Mesenteric fat pad (tissue), 1 donor: ENCODE measurements at places on chromosomes 6 and 20. TPM values are rescaled to one million over a fixed set of nuclear protein-coding genes. Genes with fewer than 3 reads are reported as not detected.

Gene ARFGEF3
- total RNA-seq, result 2.6 TPM

- DNase-seq, result no peak
Observed at GRCh38 chr6:86952991-86953390, 15.7 kb downstream of the HTR1E start.

DNA sequence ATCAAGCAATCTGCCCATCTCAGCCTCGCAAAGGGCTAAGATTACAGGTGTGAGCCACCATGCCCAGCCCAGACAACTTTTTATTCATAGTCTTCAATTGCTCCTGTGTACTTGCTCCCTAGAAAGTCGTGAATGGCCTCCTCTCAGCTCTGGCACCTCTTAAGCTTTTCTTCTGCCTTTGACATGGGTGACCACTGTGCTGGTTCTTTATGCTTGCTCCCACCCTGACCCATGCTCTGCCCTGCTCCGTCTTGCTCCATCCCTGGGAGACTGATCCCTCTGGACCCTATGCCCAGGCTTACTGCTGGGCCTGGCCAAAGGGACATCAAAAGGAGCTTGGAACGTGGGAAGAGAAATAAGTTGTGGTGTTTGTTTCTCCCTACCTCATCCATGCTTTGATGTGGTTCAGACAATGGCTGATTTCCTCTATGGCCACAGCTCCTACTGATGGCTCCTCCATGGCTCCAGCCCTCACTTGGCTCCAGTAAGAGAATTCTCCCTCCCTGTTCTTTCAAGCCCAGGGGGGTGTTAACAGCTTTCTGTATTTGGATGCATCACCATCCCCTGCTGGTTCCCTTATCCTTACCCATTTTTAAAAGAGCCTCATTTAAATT is 7.7 kb upstream of the TREM2 start:
- DNase-seq, result no peak

GRCh38 chr20:33629979-33630378 is 32.1 kb upstream of the C20orf144 start:
- DNase-seq, result no peak

Gene SYCP2L
- total RNA-seq, result 0.93 TPM

Gene BRPF3
- 26.1 TPM for total RNA-seq

DNA sequence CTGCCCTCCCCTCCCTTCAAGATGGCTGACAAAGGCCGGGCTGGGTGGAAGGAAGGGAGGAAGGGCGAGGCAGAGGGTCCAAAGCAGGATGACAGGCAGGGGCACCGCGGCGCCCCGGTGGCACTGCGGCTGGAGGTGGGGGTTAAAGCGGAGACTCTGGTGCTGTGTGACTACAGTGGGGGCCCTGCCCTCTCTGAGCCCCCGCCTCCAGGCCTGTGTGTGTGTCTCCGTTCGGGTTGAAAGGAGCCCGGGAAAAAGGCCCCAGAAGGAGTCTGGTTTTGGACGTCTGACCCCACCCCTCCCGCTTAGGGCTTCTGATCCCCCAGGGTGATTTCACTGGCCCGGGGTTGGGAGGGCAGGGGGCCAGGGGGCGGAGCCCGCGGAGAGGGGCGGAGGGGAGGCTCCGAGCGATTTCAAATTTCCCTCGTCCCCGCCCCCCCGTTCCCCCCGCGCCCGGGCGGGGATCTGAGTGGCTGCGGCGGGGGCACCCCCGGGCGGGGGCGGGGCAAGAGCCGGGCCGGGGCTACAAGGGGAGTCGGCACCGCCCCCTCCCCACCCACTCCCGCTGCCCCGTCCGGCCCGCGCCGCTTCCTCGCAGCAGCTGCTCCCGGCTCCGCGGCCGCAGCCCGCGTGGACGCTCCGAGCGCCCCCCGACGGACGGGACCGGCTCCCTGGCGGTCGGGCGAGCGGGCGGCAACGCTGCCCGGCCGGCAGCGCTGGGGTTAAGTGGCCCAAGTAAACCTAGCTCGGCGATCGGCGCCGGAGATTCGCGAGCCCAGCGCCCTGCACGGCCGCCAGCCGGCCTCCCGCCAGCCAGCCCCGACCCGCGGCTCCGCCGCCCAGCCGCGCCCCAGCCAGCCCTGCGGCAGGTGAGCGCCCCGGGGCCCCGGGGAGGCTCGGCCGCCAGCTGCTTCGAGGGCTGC is at the start of gene DNMT3B:
Gene DNMT3B, plus strand, starts transcription at position 555 of the 923 bp plus-strand sequence. CDS start 17,939 bp downstream, outside the sequence.
- DNase-seq, result peak; percentile 94

- no peak for DNase-seq
Observed at GRCh38 chr6:125354649-125355048, 52.9 kb upstream of the HDDC2 start.

Gene MAK
- 0.71 TPM for total RNA-seq

DNA sequence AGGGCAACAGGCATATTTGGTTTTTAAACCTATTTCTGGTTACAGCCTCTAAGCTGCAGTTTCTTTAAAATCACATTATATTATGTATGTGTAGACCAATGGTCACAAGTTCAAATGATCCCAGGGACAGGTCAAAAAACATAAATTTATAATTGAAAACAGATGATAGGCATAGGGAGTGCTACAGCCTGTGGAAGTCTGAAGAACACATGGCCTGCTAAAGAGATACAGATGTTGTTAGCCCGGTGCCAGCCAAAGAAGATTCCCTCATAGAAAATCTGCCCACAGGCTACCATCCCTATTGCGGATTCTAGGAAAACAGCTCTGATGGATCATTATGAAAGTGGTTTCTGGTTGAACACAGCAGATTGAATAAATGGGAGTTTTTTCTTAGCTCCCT is 65.3 kb downstream of the NRSN1 start:
- DNase-seq, result no peak

- no peak for DNase-seq
Observed at GRCh38 chr6:135062735-135063134, 8.1 kb upstream of the HBS1L start.

Gene MYLK2
- not detected for total RNA-seq

DNA sequence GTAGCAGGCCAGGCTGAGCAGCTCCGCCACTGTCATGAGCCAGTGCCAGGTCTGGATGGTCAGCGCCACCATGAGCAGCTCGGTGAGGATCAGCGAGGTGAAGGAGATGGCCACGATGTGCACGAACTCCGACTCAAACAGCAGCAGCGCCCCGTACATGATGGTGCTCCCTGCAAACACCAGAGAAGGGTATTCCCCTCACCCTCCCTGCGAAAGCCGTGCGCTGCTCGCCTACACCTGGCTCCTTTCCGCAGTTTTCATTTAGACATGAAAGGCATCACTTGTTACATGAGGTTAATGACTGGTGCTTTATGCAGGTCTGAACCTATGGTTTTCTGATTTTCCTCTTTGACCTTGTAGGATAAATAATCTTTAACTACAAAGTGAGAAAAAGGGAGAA is 62.3 kb upstream of the NFATC2 start:
- DNase-seq, result no peak

GRCh38 chr6:89379281-89379680 is 26.8 kb upstream of the UBE2J1 start:
- DNase-seq, result no peak

Gene TFAP2C
- 1.3 TPM for total RNA-seq
